Thymus (tissue), 14 donors: ENCODE measurements at places on chromosomes 11 and 22.
A peak's percentile ranks its signal among the peaks of the same experiment; 100 is the strongest.

GRCh38 chr11:87020764-87021365, 16.9 kb upstream of the TMEM135 start:
- H3K27ac ChIP-seq = no peak overlapping the region
- no peaks in the 10 kb centered on the region for H3K36me3 ChIP-seq
- DNase-seq = no peak
- H3K4me1 ChIP-seq = no peaks in the 10 kb centered on the region

GRCh38 chr11:59810189-59810910, at the start of gene MRPL16:
MRPL16 (minus strand) TSS chr11:59810778; CDS start chr11:59810658, 120 bp downstream.
- peaks cover 16% of the 10 kb centered on the region for H3K4me1 ChIP-seq
- H3K4me3 ChIP-seq = peak within 1 kb of the TSS; percentile 97
- H3K27me3 ChIP-seq = no peaks in the 10 kb centered on the region
- DNase-seq = peak; percentile 79

GRCh38 chr11:44610186-44610955, 44.9 kb downstream of the CD82 start:
- peaks cover 19% of the 10 kb centered on the region for H3K4me1 ChIP-seq
- no peak overlapping the region for H3K4me3 ChIP-seq
- H3K36me3 ChIP-seq = peaks cover 50% of the 10 kb centered on the region
- no peak overlapping the region for H3K27ac ChIP-seq
- no peak for DNase-seq

DNA sequence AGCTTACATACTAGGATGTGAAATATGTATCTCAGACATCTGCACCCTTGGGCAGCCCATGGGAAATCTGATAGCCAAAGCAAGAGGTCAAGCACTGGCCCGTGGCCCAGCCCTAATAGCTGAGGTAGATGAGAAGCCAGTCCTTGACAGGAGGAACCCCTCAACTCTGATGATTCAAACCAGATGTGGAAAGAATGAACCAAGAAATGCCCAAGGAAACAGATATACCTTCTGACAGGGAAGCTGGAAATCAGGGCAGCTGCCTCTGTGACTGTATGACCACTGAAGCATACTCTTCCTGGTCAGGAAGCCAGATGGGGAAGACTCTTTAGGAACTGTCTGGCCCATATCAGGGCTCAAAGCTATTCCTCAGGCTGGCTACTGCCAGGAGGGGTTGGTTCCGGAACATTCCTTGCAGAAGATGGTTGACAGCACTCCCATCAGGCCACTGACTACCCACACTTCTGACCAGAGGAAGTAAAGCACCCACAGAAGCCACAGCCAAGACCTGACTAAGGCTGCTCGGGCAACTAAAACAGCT, 124.2 kb downstream of the SWAP70 start:
- peaks cover 19% of the 10 kb centered on the region for H3K36me3 ChIP-seq
- no peak overlapping the region for H3K27ac ChIP-seq
- H3K4me1 ChIP-seq = no peaks in the 10 kb centered on the region
- no peaks in the 10 kb centered on the region for H3K27me3 ChIP-seq

DNA sequence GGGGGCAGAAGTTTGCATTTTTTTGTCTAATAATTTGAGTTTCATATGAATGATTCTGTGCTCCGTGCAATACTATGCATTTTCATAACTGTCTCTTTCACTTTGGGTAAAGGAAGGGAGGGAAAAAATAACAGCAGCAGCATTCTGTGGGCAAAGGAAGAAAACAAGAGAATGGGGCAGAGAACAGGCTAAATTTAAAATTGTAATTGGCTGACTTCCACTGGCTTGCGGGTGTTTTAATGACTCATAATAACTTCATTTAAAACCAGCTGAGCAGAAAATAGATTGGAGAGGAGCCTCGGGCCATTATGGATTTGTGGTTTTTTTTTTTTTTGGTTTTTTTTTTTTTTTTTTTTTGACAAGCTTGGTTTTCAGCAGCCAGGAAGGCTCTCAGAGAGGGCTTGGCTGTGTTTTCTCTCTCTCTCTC, 107.4 kb downstream of the ZBTB16 start:
- no peak overlapping the region for H3K4me3 ChIP-seq
- H3K36me3 ChIP-seq = no peaks in the 10 kb centered on the region
- peak overlapping the region; percentile 50 for H3K27ac ChIP-seq

DNA sequence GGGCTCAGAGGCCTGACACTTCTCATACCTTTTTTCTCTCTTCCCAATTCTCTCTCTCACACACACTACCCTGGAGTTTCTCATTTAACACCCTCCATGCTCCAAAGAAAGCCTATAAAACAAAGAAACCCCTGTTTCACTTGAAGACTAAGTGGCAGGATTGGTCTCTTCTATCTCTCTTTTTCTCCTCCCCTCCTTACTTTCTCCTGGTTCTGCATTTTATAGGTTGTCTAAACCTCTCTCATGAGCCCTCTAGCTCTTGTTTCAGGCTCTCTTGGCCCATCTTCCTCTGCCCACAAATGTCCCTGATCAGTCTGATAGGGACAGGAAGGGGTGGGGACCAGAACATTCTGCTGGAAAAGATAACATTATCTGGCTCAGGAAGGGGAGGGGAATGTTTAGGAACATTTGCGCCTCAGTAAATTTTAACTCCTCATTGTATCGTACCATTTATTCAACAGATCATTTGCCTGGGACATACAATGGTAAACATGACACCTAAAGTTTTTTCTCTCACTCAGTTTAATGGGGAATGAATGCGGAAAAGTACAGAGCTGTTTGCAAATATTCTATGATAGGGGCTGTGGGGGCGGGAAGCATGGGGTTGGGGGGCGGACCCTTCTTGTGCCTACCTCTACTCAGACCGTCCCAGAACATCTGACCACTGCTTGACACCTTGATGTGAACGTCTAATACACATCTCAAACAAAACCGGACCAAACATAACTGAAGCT, 10.8 kb downstream of the CRYBA4 start:
- DNase-seq = no peak
- no peak overlapping the region for H3K4me3 ChIP-seq
- no peak overlapping the region for H3K27ac ChIP-seq
- no peaks in the 10 kb centered on the region for H3K27me3 ChIP-seq
- no peaks in the 10 kb centered on the region for H3K4me1 ChIP-seq

- H3K27me3 ChIP-seq = no peaks in the 10 kb centered on the region
- peak overlapping the region; percentile 53 for H3K27ac ChIP-seq
- H3K4me3 ChIP-seq = no peak overlapping the region
- peaks cover 16% of the 10 kb centered on the region for H3K4me1 ChIP-seq
- DNase-seq = no peak
Measured at GRCh38 chr11:63560506-63561180, 2.5 kb downstream of the PLAAT2 start.

DNA sequence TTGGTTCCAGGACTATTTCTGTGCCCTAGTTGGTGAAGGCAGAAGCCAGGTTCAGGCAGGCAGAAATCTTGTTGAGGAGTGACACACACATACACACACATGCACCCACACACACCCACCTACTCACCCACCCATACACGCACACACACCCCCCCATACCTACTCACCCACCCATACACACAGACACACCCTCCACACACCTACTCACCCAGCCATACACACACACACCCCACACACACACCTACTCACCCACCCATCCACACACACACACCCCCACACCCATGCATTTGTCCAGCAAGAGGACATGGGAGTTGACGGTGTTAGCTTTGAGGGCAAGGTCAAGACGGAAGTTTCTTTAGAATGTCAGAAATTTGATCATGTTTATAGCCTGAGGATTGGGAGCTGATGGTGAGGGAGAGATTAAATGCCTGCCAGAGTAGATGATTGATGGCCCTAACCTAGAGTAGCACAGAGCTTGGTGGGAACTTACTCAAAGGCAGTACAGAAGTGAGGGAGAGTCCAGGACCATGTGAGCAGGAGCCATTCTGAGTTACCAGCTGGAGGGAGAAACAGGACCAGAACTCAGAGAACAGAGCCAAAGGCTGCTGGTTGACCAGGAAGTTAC, 68.9 kb downstream of the CYB5R2 start:
- DNase-seq = no peak
- H3K4me1 ChIP-seq = no peaks in the 10 kb centered on the region
- H3K36me3 ChIP-seq = no peaks in the 10 kb centered on the region
- no peak overlapping the region for H3K4me3 ChIP-seq
- peaks cover 2% of the 10 kb centered on the region for H3K27me3 ChIP-seq
- no peak overlapping the region for H3K27ac ChIP-seq

GRCh38 chr11:11864332-11864731, 22.6 kb downstream of the USP47 start:
- no peaks in the 10 kb centered on the region for H3K36me3 ChIP-seq
- no peak for DNase-seq
- H3K4me3 ChIP-seq = no peak overlapping the region
- no peaks in the 10 kb centered on the region for H3K4me1 ChIP-seq
- H3K27ac ChIP-seq = no peak overlapping the region

DNA sequence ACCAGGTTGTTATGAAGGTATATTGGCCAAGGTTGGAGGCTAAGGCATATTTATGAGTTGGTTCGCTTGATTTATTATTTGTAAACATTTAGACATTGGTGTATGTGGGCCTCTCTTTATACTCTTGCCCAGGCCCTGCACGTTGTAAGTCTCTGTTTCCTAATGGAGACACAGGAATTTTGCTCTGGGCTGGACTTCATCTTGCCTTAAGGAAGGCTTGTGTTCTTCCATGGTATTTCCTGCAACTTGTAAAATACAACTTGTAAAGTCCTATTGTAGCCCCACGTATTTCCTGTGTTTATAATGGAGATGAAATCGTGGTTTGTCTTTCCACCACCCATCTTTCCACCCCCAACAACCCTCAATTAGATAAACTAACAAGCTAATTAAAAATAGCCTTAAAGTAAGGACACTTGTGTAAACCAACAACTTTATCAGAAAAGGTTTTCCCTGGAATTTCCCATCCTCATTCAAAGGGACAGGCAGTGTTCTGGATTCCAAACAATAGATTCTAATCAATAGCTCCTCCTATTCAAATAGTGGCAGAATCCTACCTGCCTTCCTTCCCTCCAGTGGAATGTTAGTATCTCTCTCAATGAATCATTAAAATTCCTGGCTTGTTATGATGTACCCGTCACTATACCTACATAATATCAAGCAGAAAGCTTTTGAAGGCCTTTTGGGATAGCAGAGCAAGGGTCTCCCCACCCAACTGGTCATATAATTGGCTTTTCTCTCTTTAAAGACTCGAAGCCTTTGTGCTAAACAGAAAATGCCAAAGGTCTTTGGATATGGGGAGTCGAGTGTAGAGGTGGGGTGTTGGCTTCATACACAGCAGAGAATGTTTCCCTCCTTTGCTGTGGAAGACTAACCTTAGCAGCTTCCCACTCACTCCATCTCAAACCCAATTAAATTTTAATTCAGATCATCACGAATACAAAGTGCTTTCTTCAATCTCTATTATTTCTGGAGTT, 77.1 kb downstream of the UBASH3B start:
- peaks cover 64% of the 10 kb centered on the region for H3K4me1 ChIP-seq
- peaks cover 3% of the 10 kb centered on the region for H3K36me3 ChIP-seq
- H3K27ac ChIP-seq = no peak overlapping the region

- peaks cover 11% of the 10 kb centered on the region for H3K36me3 ChIP-seq
- H3K27me3 ChIP-seq = peaks cover 22% of the 10 kb centered on the region
Measured at GRCh38 chr22:20982563-20982882, 426 bp downstream of the LZTR1 start.

DNA sequence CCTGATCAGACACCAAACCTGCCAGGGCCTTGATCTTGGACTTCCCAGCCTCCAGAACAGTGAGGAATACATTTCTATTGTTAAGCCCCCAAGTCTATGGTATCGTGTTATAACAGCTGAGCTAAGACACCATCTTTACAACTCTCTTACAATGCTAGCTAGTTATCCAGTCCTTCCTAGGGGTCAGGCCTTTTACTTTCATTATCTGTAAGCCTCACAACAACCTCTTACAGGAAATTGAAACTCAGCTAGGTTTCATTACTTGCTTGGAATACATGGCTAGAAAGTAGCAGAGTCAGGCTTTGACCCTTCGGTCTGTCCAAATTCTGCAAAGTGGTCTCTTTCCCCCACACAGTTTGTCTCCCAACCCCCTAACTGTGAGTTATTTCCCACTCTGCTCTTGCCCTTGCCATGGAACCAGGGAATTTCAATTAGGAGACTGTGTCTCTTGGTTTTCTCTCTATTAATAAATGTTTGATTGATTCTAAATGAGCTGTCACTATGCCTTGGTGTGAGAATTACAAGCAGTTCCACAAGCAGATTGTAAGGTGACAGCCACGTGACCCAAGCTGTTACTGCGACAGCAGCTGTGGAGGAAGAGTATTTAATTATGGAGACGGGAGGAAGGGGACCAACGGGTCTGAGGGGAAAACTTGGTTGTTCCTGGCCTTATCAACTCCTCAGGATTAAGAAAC, 38.4 kb upstream of the CLMP start:
- no peaks in the 10 kb centered on the region for H3K36me3 ChIP-seq
- no peaks in the 10 kb centered on the region for H3K4me1 ChIP-seq
- no peak overlapping the region for H3K27ac ChIP-seq
- H3K27me3 ChIP-seq = no peaks in the 10 kb centered on the region

GRCh38 chr11:72669527-72669926, 4.7 kb downstream of the PDE2A start:
- H3K36me3 ChIP-seq = no peaks in the 10 kb centered on the region
- no peak for DNase-seq
- no peak overlapping the region for H3K4me3 ChIP-seq
- no peak overlapping the region for H3K27ac ChIP-seq
- H3K4me1 ChIP-seq = no peaks in the 10 kb centered on the region

GRCh38 chr22:32426881-32427280, 14.8 kb upstream of the RTCB start:
- DNase-seq = no peak
- no peak overlapping the region for H3K27ac ChIP-seq
- no peaks in the 10 kb centered on the region for H3K4me1 ChIP-seq
- no peak overlapping the region for H3K4me3 ChIP-seq
- H3K27me3 ChIP-seq = peaks cover 6% of the 10 kb centered on the region
- no peaks in the 10 kb centered on the region for H3K36me3 ChIP-seq

GRCh38 chr11:71367756-71368155, 80.4 kb downstream of the DHCR7 start:
- DNase-seq = no peak
- no peak overlapping the region for H3K27ac ChIP-seq
- H3K4me3 ChIP-seq = no peak overlapping the region

DNA sequence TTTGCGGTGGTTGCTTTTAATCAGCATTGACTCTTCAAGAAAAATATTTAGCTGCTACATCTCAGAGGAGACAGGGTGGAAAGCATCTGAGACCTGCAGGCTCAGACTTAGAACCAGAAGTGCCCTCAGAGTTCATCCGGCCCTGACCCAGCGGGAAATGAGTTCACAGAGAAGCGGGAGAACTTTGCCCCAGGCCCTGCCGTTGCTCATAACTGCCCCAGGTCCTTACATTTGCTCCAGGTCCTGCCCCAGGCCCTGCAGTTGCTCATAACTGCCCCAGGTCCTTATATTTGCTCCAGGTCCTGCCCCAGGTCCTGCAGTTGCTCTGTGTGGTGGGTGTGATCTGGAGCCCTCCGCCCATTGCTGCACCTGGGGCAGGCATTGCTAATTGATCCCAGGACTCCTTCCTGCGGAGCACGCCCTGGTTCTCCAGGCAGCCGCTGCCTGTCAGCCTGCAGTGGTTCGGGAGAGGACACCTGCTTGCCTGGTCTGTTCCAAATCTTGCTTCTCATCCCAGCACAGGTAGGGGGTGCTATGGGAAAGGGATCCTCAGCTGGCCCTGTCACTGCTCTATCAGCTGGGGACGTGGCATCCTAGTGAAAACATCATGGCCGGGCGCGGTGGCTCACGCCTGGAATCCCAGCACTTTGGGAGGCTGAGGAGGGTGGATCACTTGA, 58.1 kb upstream of the PPP6R3 start:
- no peak overlapping the region for H3K27ac ChIP-seq
- H3K4me1 ChIP-seq = peaks cover 14% of the 10 kb centered on the region
- H3K4me3 ChIP-seq = no peak overlapping the region
- H3K36me3 ChIP-seq = peaks cover 19% of the 10 kb centered on the region
- H3K27me3 ChIP-seq = no peaks in the 10 kb centered on the region
